GM03348 (cell line): ENCODE measurements at places on chromosomes 4 and X.

DNA sequence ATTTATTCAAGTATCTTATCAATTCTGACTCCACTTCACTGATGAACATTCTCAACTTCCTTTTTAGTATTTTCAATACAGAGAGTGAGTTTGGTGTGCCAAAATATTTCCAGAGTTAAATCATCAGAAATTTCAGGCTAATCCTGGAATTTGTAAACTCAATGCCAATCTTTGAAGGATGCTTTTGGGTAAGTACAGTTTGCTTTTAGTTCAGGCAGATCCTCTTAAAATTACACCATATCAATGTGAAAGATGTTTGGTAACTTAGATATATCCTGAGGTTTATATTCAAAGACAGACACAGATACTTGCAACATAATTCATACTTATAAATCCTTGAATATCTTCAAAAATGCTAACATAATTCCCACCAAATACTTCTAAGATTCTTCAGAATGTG is 76.0 kb upstream of the FAM47B start:
- peak; percentile 27 for DNase-seq

DNA sequence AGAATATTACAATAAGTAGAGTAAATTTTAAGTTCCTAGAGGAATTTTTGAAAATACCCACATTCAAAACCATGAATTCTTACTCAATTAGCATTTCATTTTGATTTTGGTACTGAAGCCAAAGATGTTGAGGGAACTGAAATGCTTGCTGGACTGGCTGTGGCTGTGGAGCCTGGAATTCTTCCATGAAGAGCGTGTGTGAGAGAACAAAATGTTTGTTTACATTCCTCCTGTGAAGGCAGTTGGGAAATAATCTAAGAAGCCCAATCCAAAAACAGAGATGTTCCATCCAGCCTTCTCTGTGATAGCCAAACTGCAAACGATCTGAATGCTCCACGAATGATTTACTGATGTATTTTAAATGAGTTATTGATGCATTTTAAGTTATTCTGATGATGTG is 3.8 kb upstream of the ADH1B start:
- DNase-seq, result peak; percentile 83

DNA sequence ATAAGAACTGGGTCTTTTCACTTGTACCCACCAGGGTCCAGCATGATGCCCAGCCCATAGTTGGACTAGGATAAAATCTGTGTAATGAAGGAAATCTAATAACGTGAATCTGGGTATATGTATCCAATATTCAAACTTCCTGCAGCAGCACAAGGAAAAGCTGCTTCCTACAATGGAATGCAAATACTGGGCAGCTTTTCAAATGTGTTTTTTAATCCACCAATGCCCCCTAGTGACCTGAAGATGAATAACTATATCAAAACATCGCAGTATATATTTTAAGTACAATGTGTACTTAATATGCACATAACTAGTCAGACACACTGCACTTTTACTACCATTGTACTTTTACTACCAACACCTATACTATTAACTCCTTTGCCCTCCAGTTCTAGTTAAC is 5.3 kb downstream of the APOO start:
- DNase-seq, result peak; percentile 39

- no peak for DNase-seq
Measured at GRCh38 chrX:22810876-22811275, 188.9 kb upstream of the DDX53 start.
